Right ventricle myocardium inferior (tissue), 1 donor: ENCODE measurements at places on chromosomes 1 and 21.

DNA sequence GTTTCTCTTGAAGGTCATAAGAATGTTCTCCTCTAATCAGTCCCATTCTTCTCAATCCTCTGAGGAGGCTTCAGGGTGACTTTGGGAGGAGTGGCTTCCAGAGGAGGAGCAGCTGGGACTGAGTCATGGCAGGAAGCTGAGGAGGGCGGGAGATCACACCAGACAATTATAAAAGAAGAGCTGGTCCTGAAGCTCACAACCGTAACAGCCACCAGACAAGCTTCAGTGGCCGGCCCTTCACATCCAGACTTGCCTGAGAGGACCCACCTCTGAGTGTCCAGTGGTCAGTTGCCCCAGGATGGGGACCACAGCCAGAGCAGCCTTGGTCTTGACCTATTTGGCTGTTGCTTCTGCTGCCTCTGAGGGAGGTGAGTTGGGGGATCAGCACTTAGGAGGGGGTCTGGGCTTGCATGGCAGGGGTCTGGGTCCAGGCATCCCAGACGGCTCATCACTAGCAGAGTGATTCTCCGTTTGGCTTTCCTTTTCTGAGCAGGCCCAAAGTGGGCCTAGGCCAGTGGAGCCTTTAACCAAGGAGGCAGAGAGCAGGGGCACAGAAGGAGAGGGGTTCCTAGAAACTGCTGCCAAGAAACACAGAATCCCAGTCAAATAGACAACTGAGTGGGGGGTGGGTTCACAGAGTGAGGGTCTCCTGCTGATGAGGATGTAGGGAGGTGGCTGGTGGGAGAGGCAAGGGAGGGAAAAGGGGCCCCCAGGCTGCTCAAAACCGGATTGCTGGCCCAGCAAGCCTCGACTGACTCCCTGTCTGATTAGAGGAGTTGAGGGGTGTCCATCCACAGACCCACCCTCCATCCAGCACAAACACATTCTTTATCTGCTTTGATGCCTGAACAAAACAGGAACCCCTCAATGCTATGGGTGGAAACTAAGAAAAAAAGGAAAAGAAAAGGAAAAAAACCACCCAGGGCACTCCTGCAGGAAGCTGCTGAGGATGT is at the start of gene ECM1:
ECM1 (plus strand) TSS at position 198 of the 953 bp plus-strand sequence; CDS start at position 299, 101 bp downstream.
- DNase-seq: no peak

DNA sequence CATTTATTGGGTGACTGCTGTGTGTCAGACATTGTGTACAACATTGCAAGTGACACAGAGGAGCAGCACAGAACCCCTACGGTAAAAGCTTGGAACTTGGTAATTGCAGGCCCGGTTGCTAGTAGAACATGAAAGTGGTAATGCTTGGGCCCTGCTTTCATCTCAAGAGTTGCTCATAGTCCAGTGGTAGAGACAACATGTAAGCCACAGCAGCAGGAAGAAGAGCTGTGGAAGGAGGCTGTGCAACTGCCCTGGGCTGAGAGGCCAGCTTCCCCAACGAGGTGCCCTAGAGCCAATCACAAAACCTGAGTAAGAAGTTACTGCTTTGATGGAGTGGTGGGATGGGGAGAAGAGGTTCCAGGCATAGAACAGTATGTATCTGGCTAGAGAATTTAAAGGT is 18.4 kb downstream of the CNIH4 start:
- DNase-seq: no peak

DNA sequence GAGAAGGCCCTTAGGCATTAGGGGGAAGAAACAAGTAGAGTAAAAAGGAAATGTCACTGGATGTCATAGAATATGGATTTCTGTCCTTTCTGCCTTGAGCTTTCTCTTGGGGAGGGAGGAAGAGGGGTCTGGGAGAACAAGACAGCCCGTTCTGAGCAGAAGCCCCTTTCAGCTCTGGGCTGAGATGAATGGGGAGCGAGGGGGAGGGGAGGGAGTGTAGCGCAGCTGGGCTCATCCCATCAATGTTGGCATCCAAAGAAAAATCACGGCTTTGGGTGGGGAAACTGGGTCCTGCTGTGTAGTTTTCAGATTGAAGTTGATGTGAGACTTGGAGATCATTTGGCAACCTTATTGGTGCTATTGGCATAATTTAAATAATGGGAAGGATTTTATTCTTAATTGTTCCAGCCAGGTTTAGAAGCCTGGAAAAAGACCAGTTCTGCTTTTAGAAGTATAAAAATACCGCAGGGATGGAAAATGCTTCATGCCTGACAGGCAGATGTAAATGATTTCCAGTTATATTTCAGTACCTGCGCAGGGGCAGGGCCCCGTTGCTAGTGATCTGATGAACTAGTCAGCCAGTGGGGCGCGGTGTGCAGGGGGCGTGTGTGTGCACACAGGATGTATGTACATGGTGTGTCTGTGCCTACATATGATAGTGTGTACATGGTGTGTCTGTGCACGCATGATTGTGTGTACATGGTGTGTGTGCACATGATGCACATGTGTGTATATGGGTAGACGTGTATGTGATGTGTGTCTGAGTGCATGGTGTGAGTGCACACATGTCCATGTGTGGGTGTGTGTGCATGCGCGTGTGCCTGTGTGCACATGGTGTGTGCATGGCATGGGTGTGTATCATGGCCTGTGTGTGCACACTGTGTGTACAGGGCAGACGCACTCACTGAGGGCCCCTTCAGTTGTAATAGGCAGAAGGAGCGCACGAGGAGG is 36.0 kb downstream of the ABCG1 start:
- DNase-seq: no peak

- DNase-seq: no peak
Measured at GRCh38 chr1:205782627-205783432, 7.5 kb upstream of the RAB29 start.

DNA sequence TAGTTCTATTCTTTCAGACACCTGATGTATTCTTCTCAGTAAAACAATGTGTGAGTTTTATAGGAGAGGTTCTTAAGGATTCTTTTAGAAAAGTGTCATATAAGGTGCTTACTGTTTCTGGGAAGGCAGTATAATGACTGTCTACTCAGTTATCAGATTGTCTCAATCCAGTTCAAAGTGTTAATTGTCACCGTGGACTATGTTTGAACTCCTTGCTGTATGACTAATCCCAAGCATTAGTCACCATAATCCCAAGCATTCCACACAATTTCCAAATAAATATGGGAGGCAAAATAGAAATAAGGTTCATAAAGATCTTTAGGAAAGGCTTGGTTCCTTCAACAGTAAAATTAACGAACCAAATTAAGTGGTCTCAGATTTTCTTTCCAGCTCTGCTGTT is 342.1 kb upstream of the NR5A2 start:
- no peak for DNase-seq

DNA sequence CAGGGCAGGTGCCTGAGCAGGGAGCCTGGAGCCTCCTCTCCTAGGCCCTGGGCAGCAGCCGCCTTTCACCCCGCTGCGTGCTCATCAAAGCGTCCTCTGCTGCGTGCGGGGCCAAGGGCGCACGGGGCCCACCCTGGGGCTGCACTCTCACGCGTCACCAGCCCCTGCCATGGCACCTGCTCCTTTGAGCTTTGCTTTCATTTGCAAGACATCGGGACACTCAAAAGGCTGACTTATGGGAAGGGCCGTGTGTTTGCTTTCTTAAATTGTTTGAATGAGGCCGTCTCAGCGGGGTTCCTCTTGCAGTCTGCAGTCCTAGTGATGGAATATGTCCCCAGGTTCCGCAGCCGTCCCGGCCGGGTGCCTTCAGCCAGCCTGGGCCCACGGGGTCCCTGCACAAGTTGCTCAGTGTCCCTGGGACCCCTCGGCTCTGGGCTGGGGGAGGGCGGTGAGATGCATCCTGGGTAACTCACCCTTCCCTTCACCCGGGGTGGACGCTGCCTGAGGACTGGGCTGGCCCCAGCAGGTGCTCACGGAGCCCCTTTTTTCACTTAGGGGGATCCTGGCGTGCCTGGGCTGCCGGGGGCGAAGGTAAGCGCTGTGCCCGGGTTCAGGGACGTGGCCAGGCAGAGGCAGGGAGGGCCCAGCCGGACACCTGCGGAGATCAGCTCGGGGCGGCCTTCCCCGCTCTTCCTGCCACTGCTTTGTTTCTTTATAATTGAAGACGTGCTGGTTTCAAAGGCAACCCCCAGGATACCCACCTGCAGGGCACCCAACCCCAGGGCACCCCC is 53.1 kb downstream of the SLC19A1 start:
- no peak for DNase-seq

DNA sequence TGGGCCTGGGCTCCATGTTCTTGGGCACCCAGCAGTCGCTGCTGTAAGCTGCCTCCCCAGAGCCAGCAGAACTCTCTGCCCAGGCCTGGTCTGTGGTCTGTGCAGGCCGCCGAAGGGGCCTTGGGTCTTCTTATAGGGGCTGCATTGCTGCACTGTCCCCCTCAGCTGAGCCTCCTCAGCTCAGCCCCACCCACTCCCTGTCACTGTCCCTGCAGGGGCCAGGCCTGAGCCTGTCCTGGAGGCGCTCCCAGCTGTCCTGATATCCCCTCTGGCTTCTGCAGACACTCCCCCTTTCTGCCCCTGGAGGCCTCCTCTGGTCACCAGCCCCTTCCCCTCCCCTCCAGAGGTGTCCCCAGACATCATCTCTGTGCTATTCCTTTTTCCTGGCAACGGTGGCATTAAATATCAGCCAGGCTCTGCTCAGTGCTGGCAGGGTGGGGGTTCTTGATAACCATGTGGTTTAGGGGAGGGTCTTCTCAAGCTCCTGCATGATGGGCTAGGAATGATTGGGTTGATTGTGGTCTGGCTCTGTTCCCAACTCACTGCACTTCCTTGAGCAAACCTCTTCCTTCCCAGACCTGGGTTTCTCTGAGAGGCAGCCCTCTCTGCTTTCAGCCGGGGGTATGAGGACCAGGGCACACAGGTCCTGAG is 3.7 kb upstream of the FOXO6 start:
- DNase-seq: no peak

DNA sequence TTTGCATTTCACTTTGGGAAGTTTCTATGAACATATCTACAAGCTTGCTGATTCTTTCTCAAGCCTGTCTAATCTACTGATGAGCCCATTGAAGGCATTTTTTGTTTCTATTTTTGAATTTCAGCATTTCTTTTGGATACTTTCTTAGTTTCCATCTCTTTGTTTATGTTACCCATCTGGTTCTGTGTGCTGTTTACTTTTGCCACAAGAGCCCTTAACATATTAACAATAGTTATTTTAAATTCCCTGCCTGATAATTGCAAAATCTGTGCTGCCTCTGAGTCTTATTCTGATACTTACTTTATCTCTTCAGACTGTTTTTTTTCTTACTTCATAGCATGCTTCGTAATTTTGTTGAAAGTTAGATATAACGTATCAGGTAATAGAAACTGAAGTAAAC is 75.8 kb upstream of the ZRANB2 start:
- no peak for DNase-seq

DNA sequence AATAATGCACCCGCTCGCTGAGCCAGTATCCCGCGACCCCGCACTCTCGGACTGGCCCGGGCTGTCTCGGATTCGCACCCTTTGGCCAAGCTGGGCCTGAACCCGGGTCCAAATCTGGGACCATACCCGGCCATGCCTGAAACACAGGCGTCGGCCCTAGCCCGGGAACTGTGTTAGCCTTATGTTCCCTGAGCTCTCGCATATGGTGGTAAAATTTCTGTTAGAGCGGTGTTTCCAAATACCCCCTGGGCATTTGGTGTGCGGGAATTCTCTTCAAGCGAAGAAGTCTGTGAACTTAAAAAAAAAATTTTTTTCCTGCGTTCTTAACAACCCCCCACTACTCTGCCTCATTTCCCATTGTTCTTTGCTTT is 3.1 kb downstream of the RNF220 start:
- DNase-seq: no peak

GRCh38 chr1:42017259-42017658 is 98.5 kb upstream of the HIVEP3 start:
- no peak for DNase-seq

DNA sequence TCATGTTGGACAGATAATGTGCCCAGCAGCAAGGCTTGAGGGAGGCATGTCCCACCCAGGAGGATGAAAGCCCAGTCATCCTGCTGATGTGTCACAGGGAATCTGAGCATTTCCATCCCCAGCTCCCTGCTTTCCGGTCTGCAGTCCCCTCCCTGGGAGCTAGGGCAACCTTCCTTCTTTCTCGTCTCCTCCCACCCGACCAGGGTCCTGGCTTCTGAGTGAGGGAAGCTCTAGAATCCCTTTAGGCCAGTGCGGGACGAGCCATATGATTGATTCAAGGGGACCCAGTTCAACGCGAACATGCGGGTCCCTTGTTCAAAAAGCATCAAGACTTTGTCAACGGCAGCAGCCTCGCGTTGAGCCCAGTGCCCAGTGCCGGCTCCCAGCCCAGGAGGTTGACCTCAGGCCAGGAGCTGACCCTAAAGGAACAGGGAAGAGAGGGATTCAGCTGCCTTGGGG is 96.7 kb upstream of the TMPRSS2 start:
- DNase-seq: no peak

- no peak for DNase-seq
Measured at GRCh38 chr1:230544758-230545157, 97.5 kb upstream of the COG2 start.

- no peak for DNase-seq
Measured at GRCh38 chr1:209168204-209168603, 415.3 kb upstream of the CAMK1G start.

DNA sequence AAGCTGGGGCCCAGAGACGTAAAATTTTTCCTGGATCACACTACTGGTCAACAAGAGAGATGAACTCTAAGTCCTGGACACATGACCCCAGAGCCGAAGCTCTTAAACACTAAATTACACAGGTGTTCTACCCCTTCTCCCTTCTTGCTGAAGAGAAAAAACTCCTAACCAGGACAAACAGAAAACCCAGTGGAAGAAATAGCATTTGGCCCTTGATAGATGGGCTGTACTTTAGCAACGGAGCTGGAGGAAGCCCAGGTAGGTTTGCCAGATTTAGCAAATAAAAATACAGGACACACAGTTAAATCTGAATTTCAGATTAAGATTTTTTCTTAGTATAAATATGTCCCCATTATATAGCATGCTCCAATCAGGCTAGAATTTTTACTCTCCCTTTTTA is 72.7 kb downstream of the DIRAS3 start:
- no peak for DNase-seq
